ENCODE measurements at places on chromosomes 2 and 18.

DNA sequence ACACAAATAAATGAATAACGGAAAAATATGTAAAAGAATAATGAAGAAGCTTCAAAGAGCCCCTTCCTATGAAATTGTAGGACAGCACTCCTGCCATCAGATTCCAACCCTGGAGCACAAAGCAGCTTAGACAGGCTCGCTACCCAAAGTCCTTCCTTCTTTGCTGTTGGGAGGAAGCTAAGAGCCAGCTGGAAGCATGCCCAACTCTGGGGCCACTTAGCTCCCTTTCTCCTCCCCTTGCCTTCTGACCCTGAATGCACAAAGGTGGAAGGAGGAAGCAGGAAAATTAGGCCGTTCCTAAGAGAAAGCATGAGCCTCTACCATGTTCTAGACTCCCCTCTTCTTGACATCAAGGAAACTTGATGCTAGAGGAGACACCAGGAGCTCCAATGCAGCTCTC is 700.8 kb downstream of the RNF144A start:
- DNase-seq: no peak

- DNase-seq: no peak
These were observed 205.2 kb upstream of the CHAC2 start for GRCh38 chr2:53562407-53562806.

DNA sequence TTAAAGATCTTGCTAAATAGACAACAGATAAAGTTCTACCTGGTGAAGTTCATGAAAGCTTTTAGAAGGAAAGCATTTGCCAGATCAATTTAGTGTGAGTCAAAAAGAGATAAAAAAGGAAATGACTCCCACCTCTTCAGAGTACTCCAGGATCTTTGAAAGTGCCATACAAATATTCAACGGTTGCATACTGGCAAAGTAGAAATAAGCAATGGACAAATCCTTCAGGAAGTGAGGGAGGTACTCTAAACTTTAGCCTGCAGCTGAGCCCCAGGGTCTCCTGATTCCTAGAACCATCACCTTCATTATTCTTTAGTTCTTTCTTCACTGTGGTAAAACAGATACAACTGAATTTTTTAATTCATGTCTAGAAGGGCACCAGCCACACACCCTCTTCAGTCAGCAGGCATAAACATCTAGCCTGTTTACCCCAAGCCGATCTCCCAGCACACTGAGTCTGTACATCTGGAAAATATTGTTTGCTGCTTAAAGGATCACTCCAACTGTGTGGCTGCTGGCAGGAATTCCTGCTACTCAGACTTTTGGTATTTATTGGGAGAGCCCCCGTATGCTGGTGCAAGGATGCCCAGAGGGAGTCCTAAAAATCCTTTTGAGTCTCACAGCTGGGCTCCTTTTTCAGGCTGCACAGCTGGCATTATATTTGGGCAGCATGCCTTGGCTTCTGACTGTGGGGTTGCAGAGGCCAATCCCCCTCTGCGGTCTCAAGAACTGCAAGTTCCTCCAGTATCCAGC is 72.3 kb upstream of the SESTD1 start:
- DNase-seq: no peak

- DNase-seq: no peak
These were observed 1003.2 kb upstream of the FAM98A start for GRCh38 chr2:34602262-34602661.

GRCh38 chr2:205752924-205753323 is 70.6 kb downstream of the NRP2 start:
- DNase-seq: no peak

- DNase-seq: peak; percentile 28
These were observed 339.8 kb downstream of the CYP26B1 start for GRCh38 chr2:71807581-71808451.

GRCh38 chr2:129829588-129829987 is 149.9 kb upstream of the RAB6C start:
- DNase-seq: no peak

DNA sequence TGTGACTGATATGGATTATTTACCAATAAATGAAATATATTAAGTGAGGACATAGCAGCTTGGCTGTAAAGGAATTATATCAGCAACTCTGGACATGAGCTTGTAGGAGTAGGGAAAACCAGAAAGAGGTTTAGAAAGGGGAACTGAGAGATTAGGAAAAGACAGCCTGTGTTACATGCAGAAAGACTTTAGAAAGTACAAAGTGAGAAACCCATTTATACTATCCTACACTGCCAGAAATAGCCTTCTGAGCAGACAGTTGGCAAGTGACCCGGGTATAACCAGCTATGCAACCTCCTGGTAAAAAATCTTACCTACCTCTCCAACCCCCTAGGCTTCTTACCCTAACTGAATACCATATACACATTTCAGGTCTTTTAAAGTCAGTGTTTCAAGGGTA is 134.1 kb downstream of the ANKRD44 start:
- DNase-seq: no peak

- no peak for DNase-seq
These were observed 1148.1 kb upstream of the FANCL start for GRCh38 chr2:59389240-59389639.

DNA sequence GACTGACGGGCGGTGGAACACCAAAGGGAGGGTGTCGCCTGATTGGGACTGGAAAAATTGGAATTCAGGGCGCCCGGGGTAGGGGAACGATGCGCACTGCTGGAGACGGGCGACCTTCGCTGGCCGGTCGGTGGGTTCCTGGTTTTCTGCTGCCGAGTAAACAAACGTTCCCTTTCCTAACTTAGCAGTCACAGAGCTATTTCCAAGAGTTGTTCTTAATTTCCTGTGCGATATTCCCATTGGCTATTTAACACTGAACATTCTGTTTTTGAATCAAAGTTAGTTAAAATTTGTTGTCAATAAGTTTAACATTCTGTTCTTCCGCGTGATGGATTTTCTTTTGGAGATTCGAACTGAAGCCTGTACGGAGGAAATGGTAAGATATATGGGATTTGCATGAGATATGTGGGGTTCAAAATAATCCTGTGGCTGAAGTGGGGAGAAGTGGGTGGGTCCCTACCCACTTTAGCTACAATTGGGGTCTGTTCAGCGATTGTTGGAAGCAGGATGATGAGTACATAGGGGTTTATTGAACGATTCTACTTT is 862 bp downstream of the C18orf54 start:
- no peak for DNase-seq

DNA sequence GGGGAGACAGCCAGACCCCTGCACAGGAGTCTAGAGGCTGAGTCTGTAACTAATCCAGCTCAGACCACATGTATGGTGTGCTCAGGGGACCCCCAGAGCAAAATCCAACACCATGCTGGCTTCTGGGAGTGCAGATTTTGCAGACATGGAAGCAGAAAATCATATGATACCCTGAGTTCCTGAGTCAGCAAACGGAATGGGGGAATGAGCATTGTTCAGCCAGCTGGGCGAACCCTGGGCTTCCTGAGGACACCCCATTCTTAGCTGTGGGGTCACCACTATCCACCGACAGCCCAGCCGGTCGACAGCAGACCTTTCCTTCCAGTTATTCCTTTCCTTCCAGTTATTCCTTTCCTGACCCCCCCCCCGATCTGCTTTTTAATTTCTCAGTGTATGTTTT is 322.9 kb downstream of the GBX2 start:
- DNase-seq: no peak

DNA sequence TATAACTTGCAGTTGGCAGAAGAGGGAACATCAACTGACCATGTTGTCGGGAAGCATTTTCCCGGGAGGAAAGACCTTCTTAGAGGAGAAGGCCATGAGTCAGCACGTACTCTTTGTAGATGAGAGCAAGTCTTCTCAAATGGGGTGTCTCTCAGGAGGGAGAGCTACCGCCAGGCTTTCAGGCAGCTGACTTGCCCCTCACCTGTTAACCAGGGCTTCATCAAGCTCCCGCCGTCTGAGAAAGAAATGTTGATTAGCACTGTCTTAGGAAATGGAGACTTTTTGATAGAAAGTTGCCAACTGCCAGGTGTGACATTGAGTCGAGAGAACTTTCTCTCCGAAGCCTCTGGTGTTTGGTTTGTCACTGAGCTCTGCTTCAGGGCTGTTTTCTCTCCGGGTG is 196.1 kb downstream of the ZNF407 start:
- DNase-seq: no peak

DNA sequence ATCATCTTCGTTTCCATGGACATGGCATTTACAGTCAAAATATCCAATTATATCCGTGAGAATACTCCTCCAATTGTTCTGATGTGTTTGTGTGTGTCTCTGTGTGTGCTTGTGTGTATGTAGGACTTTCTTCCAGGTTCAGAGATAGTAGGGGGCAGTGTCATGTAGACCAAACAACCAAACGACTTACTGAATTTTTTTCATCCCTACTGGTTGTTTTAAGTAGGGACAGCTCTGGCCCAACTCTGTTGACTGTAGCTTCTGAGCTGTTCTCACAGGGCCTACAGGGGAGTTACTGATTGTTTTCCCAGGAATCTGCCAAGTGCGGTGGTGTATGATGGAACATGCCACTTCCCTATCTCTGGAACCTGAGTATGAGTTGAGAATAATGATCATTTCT is 69.6 kb downstream of the ETAA1 start:
- no peak for DNase-seq

DNA sequence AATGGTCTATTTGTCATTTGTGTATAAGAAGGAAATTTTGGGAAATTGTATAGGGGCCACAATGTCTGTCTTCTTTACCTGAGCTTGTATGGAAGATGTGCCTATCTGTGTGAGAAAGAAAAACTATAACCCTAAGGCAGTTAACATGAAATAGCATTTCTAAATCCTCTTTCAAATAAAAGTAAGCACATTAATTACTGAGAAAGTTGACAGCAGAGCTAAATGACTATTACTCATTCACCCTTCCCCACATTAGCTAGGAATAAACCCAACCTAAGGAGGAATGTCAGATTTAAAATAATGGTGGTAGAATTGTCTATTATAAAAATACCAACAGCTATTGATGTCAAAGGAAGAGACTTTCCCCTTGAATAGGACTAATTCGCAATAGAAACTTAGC is 56.2 kb downstream of the SLC38A11 start:
- no peak for DNase-seq

GRCh38 chr2:85468704-85469349 is 50.3 kb downstream of the SH2D6 start:
- DNase-seq: no peak
